ENCODE measurements at places on chromosomes 6 and 20.

DNA sequence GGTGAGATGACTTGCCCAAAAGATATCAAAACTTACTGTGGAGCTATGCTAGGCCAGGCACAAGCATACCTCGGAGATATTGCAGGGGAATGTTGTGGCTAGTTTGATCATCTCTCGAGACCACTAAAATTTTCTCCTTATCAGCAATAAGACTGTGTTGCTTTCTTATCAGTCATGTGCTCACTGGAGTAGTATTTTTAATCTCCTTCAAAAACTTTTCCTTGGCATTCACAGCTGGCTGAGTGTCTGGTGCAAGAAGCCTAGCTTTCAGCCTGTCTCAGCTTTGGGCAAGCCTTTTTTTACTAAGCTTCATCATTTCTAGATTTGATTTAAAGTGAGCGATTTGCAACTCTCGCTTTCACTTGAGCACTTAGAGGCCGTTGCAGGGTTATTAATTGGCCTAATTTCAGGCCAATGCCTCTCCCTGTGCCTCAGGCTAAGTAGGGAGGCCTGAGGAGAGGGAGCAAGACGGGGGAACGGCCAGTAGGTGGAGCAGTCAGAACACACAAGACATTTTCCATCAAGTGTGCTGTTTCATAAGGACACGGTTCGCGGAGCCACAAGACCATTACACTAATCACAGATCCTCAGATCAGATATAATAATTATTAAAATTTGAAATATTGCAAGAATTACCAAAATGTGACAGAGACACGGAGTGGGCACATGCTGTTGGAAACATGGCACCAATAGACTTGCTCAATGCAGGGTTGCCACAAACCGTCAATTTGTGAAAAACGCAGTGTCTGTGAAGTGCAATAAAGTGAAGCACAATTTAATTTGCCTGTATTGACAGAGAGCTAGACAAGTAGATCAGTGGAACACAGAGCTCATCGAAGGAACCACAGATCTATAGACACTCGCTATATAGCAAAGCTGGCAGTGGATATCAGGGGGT, 106.8 kb upstream of the SIRPG start:
- peak; percentile 62 for DNase-seq

DNA sequence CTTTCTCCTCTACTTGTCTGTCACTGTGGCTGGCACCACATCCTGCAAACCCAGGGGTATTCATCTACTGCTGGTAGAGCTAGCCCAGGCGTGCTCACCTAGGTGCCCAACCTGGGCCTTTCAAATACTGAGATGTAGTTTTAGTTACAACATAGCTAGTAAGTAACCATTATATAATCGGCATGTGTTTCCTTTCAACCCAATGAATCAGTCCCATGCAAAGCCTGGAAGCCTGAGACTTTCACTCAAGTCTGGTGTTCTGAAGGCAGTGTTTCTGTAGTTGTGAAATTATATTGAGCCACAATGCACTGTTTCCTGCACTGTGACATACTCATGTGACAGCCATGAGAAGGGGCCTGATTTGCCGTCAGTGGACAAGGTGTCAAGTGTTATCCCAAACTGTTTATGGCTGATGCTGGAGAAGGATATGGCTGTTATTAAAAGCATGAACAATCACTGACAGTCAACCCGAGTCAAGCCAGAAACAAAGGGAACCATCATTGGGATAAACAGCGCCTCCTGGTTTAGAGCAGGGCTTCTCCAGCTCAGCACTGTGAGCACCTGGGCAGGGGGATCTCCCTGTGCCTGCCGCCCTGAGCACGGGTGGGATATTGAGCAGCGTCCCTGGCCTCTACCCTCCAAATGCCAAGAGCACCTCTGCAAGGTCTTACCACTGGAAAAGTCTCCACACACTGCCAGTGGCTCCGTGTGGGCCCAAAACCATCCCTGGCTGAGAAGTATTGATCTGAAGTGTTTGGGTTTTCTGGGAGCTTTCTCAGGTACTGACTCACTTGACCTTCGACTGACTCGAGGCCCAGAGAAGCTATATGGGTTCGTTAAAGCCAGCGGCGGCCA, 1.6 kb downstream of the PSMA7 start:
- DNase-seq = no peak

DNA sequence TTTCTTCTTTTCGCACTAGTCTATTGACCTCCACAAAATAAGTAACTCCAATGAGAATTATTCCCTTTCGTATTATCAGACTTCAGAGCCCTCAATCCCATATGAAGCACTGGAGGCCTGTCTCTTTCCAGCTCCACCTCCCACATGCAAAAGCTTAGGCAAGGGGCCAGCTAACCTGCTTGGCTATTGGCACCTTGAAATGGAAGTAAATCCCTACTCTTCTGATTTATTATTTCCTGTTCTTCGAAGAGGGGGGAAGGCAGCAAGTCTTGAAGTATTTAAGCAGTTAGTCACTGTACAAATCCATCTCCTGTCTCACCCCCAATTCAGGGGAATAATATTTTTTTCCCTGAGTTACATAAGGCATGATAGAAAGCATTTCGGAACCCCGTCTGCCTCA, 577.8 kb downstream of the MAFB start:
- DNase-seq = no peak

DNA sequence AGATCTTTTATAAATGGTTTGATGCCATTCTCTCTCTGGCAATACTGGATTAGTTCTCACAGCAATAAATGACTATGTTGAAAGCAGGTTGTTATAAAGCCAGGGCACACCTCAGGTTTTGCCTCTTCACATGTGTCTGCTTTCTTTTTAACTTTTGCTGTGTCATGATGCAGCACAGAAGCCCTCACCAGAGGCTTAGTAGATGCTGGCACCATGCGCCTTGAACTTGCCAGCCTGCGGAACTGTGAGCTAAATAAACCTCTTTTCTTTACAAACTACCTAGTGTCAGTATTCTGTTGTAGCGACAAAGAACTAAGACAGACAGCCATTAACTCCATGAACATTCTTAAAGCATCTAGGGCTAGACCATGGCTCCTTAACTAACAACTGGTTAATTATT, 15.3 kb upstream of the GPR63 start:
- DNase-seq = no peak

DNA sequence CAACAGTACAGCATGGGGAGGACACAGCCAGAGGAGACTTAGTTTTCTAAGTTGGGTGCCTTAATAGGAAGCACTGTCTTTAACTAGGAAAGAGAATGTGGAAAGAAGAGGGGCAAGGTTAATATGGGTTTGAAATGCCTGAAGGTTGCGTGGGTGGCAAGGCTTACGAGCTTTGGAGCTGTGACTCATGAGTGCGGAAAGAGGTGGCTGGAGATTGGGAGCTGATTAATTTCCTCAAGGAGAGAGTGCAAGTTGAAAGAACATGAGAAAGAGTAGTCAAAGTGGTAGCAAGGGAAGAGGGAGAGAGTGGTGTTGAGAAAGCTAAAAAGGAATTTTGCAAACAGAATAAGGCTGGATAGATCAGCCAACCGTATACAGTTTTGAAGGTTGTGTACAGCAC, 315.1 kb upstream of the PRND start:
- no peak for DNase-seq

DNA sequence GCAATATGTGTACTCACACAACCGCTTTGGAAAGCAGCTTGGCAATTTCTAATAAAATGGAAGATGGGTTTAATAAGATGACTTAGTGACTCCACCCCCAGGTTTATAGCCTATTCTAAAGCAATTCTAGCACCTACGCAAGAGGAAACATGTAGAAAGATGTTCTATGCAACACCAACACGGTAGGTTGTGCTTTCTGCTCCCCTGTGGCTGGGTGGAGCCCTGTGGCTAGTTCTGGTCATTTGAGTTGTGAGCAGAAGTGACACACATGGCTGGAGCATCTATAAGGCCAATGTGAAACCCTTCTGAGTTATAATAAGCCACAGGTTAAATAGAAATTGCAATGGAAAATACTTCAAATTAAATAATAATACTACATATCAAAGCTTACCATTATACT, 310.7 kb downstream of the CD83 start:
- no peak for DNase-seq

GRCh38 chr6:35391240-35391968, 49.0 kb downstream of the PPARD start:
- peak; percentile 87 for DNase-seq

All from glomerular endothelial cell (primary cell).